Adipocyte (in vitro differentiated cells): ENCODE measurements at places on chromosomes 16 and 17.

- peak; percentile 36 for DNase-seq
Observed at GRCh38 chr16:11329071-11329491, 16.2 kb upstream of the RMI2 start.

- peak; percentile 15 for DNase-seq
Observed at GRCh38 chr17:39754958-39755553, 17.3 kb downstream of the GRB7 start.

DNA sequence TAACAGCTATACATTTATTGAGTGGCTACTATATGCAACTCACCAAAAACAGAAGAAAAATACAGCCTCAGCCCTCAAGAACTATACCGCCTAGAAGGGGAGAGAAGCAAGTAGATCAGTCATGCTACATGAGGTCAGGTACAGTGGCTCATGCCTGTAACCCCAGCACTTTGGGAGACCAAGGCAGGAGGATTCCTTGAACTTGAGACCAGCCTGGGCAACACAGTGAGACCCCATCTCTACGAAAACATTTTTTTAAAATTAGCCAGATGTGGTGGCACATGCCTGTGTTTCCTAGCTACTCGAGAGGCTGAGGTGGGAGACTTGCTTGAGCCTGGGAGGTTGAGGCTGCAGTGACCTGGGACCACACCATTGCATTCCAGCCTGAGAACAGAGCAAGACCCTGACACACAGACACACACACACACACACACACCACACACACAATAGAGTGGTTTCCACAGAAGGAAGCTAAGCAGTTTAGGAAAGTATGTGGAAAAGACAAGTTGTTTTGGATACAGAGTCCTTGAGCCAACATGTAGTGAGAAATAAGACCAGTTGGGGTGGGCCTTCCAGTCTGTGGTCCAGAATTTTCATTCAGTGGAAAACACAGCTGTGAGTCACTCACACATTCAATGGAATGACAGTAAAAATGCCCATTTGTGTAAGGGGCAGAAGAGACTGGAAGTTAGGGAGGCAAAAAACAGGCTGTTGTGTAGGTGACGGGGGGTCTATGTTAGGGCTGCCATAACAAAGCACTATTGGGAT is 10.7 kb upstream of the SNTB2 start:
- DNase-seq = peak; percentile 53

- peak; percentile 92 for DNase-seq
Observed at GRCh38 chr17:43367737-43368242, 31.0 kb upstream of the ARL4D start.

- DNase-seq = no peak
Observed at GRCh38 chr17:58326609-58327362, 1.8 kb downstream of the TSPOAP1 start.

- DNase-seq = peak; percentile 74
Observed at GRCh38 chr16:69187446-69188235, 677 bp downstream of the SNTB2 start.

- no peak for DNase-seq
Observed at GRCh38 chr17:77258638-77259037, 117.9 kb downstream of the SEC14L1 start.

GRCh38 chr16:86869288-86870022 is 291.1 kb downstream of the FOXL1 start:
- DNase-seq = no peak

GRCh38 chr16:69581297-69581696 is 15.5 kb downstream of the NFAT5 start:
- no peak for DNase-seq

DNA sequence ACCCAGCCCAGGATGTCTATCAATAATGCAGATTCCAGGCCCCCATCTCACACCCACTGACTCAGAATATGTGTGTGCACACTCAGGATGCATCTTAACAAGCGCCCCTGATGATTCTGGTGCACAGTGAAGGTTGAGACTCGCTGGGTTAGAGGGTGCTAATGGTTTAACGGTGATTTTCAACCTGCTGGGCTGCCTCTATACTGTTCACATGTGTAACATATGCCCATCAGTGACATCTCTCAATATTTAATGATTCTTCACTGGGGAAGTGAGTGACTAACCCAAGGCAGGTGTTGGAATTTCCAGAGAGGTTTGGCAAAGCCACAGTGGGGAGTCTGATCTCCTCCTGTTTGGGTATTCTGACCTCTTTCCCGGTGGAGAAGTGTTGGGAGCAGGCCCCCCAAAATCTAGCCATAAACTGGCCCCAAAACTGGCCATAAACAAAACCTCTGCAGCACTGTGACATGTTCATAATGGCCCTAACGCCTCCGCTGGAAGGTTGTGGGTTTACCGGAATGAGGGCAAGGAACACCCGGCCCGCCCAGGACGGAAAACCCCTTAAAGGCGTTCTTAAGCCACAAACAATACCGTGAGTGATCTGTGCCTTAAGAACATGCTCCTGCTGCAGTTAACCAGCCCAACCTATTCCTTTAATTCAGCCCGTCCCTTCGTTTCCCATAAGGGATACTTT is 4.1 kb upstream of the DOC2B start:
- no peak for DNase-seq

DNA sequence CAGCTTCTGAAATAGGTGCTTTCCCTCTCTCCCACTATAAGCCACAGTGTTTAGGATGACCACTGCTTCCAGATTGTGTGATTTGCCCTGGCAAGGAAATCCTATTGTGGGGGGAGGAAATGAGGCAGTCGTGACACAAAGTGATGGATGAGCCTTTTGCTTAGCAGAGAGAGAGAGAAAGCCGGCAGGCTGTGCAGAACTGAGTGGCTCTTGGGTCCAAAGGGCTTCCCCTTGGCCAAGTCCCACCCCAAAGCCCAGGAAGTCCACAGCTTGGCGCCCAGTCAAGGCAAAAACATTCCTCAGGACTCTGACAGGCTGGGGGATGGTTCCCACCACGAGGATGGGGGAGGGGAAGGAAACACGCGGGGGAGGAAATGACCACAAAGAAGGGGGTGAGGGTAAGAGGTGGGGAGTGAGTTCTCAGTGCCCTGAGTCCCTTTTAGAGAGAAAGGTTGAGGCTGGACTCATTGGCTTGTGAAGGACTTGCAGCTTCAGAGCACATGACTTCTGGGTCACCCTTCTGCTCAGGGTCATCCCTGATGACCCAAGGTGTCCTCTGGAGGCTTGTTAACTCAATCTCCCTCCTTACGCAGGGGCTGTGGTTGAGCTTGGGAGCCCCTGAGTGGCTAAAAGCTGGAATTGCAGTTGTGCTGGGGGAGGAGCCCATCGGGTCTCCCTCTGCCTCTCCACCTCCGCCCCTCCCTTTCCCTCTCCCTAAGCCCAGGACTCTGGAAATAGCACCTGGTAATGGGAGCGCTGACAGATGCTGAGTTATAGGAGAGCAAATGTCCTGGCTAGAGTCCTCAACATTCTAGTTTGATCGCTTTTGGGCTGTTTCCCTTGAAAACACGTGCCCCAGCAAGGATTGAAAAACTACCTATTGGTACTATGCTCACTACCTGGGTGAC is 10.3 kb upstream of the MSL1 start:
- peak; percentile 93 for DNase-seq

- DNase-seq = peak; percentile 28
Observed at GRCh38 chr17:66777689-66778225, 57.2 kb upstream of the CACNG5 start.

- DNase-seq = no peak
Observed at GRCh38 chr17:79075446-79075750, 774 bp downstream of the ENGASE start.
